Caco-2 (cell line): ENCODE measurements at places on chromosomes 11 and 22. TPM values are rescaled to one million over a fixed set of nuclear protein-coding genes. Genes with fewer than 3 reads are reported as not detected.

Gene IGSF9B
- 4.2 and 4.3 TPM in 2 replicates for total RNA-seq

Gene TSSK2
- not detected in 2 replicates for total RNA-seq

Gene DBX1
- total RNA-seq, result not detected in 2 replicates

Gene MRE11
- total RNA-seq, result 64.8 and 80.0 TPM in 2 replicates

Gene MUC6
- not detected in 2 replicates for total RNA-seq

Gene NAALAD2
- 139 and 142 TPM in 2 replicates for total RNA-seq

Gene PRR33
- not detected in 2 replicates for total RNA-seq

Gene ANO5
- not detected in 2 replicates for total RNA-seq

- no peaks in the 10 kb centered on the region for H3K36me3 ChIP-seq
- H3K4me1 ChIP-seq, result no peaks in the 10 kb centered on the region
- no peak for DNase-seq
- no peak overlapping the region for H3K27ac ChIP-seq
- no peak overlapping the region for H3K4me3 ChIP-seq
- H3K27me3 ChIP-seq, result no peaks in the 10 kb centered on the region
Measured at GRCh38 chr11:119427279-119427678, 4.3 kb upstream of the THY1 start.

DNA sequence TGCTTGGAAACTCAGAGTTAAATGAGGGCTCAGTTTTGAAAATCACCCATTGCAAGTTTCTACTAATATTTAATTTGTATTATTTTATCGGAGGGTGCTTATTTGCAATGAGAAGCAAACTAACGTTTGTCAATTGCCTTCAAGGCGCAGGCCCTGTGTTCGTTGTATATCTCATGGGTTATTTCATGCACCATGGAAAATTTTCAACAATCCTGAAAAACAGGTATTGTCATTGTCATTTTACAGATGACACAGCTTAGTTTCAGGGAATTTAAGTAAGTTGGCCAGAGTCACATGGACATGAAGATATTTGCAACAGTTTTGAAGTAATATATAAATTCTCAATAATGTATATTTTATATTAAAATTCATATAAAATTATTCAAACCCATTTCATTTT, 157.7 kb upstream of the MTMR2 start:
- no peak overlapping the region for H3K4me3 ChIP-seq
- 0 out of 2 replicates have a peak, but pooled peaks cover 1% of the 10 kb centered on the region for H3K36me3 ChIP-seq
- no peaks in the 10 kb centered on the region for H3K27me3 ChIP-seq

- DNase-seq, result no peak
- no peaks in the 10 kb centered on the region for H3K4me1 ChIP-seq
- no peaks in the 10 kb centered on the region; the same call in 1 of the 2 replicates for H3K27me3 ChIP-seq
- H3K36me3 ChIP-seq, result no peaks in the 10 kb centered on the region
- no peak overlapping the region for H3K4me3 ChIP-seq
Measured at GRCh38 chr11:30786256-30787110, 200.3 kb upstream of the MPPED2 start.

DNA sequence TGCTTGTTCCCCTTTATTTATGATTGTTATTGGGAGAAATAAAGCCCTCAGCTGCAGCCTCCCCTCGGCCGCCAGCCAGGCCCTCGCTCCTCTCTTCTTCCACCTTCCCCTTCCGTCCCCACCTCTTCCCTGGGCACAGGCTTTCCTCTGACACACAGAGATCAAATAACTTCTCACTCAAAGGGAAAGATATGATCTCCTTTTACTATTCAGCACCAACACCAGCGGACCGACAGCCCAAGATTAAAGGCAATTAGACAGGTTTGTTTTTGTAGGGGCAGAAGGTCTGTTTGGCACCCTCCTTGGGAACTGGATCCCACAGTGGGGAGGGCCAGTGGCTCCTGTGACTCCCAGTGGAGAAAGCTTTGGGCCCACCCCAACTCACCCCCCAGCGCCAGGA, 23.0 kb downstream of the NECTIN1 start:
- no peak overlapping the region for H3K27ac ChIP-seq
- no peaks in the 10 kb centered on the region for H3K27me3 ChIP-seq
- H3K4me3 ChIP-seq, result no peak overlapping the region
- DNase-seq, result no peak
- H3K36me3 ChIP-seq, result peaks cover 3% of the 10 kb centered on the region

GRCh38 chr22:26354707-26355106, 74.4 kb upstream of the ASPHD2 start:
- no peaks in the 10 kb centered on the region for H3K4me1 ChIP-seq
- no peak overlapping the region for H3K27ac ChIP-seq
- no peak overlapping the region for H3K4me3 ChIP-seq
- H3K36me3 ChIP-seq, result no peaks in the 10 kb centered on the region
- no peaks in the 10 kb centered on the region for H3K27me3 ChIP-seq

DNA sequence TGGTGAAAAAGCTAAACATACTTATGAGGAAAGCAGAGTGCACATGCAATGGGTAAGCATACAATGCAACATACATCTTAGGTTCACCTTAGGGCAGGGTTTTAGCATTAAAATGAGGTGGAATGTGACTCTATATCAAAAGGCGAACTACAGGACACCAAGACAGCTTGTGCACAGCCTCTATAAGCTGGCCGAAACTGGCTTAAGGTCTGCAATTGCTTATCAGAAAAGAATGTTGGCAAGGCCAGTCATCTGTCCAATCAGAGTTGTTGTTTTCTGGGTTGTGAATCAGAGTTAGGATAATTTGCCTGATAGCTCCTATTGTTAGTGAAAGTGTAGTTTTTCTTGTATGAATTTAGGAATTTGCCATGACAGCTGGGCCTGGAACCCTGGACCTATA, 76.5 kb downstream of the LRRC4C start:
- H3K27ac ChIP-seq, result no peak overlapping the region
- DNase-seq, result peak; percentile 13
- no peaks in the 10 kb centered on the region for H3K27me3 ChIP-seq

- H3K4me1 ChIP-seq, result no peaks in the 10 kb centered on the region
- no peaks in the 10 kb centered on the region for H3K36me3 ChIP-seq
- no peaks in the 10 kb centered on the region for H3K27me3 ChIP-seq
- H3K27ac ChIP-seq, result no peak overlapping the region
- no peak overlapping the region for H3K4me3 ChIP-seq
Measured at GRCh38 chr11:26764825-26765224, 43.0 kb upstream of the SLC5A12 start.

- H3K4me3 ChIP-seq, result no peak overlapping the region
- no peaks in the 10 kb centered on the region for H3K4me1 ChIP-seq
- no peaks in the 10 kb centered on the region; the same call in 1 of the 2 replicates for H3K36me3 ChIP-seq
- H3K27me3 ChIP-seq, result no peaks in the 10 kb centered on the region
- no peak overlapping the region for H3K27ac ChIP-seq
Measured at GRCh38 chr11:12704049-12704448, 29.8 kb downstream of the TEAD1 start.

DNA sequence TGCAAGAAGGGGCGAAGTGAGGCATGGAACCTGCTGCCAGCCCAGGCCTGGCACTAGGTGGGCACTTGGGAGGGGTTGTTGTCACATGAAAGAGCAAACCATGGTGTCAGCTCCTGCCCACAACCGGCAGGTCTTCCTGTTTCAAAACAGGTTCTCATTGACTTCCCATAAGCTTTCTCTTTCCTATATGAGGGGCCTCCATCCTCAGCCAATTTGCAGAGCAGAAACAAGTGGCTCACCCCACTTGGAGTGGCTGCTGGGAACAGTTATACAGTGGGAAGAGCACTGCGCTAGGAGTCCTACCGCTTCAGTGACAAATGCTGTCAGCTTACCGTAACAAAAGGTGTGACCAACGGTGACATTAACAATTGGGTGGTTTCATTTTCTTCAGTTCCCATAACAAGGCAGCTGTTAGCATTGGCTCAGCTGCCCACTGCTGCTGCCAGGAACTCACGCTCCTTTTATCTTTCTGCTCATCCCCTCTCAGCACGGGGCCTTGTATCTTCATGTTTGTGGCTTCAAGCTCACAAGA, 10.2 kb upstream of the SSTR3 start:
- no peaks in the 10 kb centered on the region for H3K4me1 ChIP-seq
- no peak overlapping the region for H3K27ac ChIP-seq

GRCh38 chr11:75497788-75498409, 27.8 kb downstream of the GDPD5 start:
- H3K36me3 ChIP-seq, result no peaks in the 10 kb centered on the region
- DNase-seq, result no peak
- peaks cover 40% of the 10 kb centered on the region for H3K4me1 ChIP-seq

DNA sequence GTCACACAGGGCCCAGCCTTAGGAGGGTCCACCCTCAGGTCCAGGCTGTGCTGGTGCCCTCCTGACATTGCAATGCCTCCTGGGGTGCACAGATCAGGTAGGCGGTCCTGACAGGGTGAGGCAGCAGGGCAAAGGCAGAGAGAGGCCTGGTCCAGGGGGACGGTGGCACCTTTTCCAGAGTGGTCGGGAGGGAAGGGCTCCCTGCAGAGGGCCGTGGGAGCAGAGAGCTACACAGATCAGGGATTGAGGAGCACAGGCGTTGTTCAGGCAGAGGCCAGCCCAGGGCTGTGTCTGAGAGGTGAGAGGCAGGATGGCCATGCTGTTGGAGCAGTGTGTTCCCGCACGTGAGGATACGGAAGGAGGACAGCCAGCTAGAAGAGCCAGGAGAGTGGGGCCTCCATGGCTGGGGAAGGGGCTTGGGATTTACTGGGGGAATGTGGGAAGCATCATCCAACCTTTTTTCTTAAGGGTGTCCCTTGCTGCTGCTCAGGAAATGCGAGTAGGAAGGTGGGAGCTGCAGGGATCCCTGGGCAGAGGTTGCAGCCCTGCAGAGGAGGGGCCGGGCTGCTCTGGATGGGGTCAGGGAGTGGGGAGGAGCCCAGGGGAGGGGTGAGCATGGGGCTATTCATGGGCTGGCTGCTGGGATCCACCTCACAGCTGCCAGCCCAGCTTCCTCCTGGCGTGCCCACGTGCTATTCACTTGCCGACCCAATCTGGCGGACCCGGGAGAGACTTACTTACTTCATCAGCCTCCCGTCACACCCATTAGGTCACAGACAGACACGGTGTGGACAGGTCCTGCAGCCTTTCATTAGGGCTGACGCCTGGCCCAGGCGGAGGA, 1516.4 kb downstream of the TBC1D22A start:
- no peaks in the 10 kb centered on the region for H3K27me3 ChIP-seq
- H3K36me3 ChIP-seq, result no peaks in the 10 kb centered on the region
- no peak overlapping the region for H3K27ac ChIP-seq
- H3K4me3 ChIP-seq, result no peak overlapping the region
- DNase-seq, result no peak
- H3K4me1 ChIP-seq, result no peaks in the 10 kb centered on the region

- H3K4me3 ChIP-seq, result no peak overlapping the region
- H3K27ac ChIP-seq, result no peak overlapping the region
- DNase-seq, result no peak
- H3K36me3 ChIP-seq, result no peaks in the 10 kb centered on the region
- H3K4me1 ChIP-seq, result no peaks in the 10 kb centered on the region
Measured at GRCh38 chr11:31895926-31896325, 84.8 kb upstream of the PAX6 start.

DNA sequence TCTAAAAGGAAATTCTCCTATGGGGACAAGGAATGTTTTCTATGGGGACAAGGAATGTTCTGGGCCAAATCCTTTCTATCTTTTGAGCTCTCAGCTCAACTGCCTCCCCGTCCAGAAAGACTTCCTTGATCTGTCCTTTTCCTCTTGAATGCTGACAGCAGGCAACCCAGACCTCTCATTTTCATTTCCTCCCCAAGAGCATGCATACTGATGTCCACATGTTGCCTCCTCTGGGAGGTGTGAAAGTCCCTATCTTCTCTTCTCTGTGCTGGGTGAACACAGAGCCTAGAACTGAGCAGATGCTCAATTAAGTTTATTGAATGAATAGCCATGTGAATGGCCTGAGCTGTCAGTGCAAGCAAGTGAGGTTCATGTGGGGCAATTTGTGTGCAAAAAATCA, 331.9 kb upstream of the NARS2 start:
- H3K4me3 ChIP-seq, result no peak overlapping the region
- H3K36me3 ChIP-seq, result no peaks in the 10 kb centered on the region
- H3K27me3 ChIP-seq, result no peaks in the 10 kb centered on the region
- H3K27ac ChIP-seq, result no peak overlapping the region
- DNase-seq, result no peak
- no peaks in the 10 kb centered on the region; the same call in 1 of the 2 replicates for H3K4me1 ChIP-seq

DNA sequence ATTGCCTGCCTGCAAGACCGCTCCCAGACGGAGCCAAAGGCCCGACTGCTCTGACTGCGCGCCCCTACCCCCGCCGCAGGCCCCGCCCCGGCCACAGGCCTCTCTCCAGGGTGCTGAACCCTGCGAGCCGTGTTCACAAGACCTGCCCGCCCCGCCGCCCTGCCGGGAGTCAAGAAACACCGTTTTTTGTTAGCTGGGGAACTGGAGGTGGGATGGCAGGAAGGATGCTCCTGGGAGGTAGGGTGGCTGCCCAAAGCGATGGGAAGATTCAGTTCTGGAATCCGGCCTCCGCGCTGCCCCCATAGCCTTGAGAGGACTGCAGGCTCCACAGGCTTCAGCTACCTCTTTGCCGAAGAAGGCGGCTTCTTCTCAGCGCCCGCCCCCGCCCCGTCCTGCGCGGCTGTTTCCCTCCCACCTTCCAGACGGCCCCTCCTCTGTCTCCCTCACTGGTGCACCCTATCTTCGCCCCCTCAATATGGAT, 2.7 kb upstream of the PDE2A start:
- peak; percentile 96 for DNase-seq
- no peaks in the 10 kb centered on the region for H3K36me3 ChIP-seq
- H3K27me3 ChIP-seq, result no peaks in the 10 kb centered on the region; the same call in 1 of the 2 replicates
- H3K4me1 ChIP-seq, result no peaks in the 10 kb centered on the region

DNA sequence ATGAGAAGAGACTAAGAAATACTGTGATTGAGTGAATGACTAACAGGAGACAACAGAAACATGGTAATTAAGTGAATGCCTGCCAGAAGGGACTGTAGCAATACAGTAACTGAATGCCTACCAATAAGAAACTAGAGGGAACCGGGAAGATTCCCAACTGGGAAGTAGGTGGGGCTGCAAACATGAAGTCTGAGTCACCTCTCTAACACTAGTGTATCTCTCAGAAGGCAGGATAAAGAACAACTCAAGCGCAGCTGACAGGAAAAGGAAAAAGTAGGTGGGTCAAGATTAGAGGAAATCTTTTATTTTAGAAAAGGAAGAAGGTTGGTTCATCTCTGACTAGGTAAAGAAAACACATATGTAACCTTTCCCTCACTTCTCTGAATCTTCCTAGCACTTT, 14.0 kb downstream of the C11orf42 start:
- peaks cover 9% of the 10 kb centered on the region for H3K36me3 ChIP-seq
- no peak overlapping the region for H3K27ac ChIP-seq
- DNase-seq, result no peak
- no peak overlapping the region for H3K4me3 ChIP-seq

- no peak overlapping the region for H3K27ac ChIP-seq
- no peak for DNase-seq
- H3K4me1 ChIP-seq, result peaks cover 11% of the 10 kb centered on the region; the same call in 1 of the 2 replicates
- H3K36me3 ChIP-seq, result peaks cover 1% of the 10 kb centered on the region; the same call in 1 of the 2 replicates
Measured at GRCh38 chr11:126214441-126214840, 2.9 kb downstream of the FAM118B start.

DNA sequence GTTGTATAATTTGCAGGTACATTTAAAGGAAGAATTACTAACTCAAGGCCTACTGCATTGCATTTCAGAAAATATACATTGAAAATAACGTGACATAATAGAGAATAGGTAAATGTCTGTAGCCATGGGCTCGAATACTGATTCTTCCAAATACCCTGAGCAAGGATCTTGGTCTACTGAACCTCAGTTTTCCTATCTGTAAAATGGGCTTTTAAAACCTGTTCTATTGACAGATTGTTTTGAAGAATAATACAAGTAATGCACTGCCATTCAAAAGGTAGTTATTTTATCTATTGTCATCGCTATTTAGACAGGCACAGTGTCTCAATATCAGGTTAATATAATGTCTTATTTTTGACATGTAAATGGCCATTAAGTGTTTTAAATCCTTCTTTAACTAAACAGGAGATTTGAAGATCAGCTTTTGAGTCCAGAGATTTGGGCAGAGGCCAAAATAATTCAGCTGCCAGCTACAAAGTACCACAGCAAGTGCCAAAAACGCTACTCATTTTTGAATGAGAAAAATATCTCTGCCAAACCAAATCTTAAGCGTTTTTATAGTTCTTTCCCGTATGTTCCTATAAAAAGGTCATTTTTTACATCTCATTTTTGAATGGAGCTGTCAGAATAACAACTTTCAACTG, 56.7 kb downstream of the CTSC start:
- H3K4me3 ChIP-seq, result no peak overlapping the region
- no peak for DNase-seq
- no peaks in the 10 kb centered on the region for H3K36me3 ChIP-seq
- H3K4me1 ChIP-seq, result no peaks in the 10 kb centered on the region
